ENCODE measurements at places on chromosomes 1 and 21.

DNA sequence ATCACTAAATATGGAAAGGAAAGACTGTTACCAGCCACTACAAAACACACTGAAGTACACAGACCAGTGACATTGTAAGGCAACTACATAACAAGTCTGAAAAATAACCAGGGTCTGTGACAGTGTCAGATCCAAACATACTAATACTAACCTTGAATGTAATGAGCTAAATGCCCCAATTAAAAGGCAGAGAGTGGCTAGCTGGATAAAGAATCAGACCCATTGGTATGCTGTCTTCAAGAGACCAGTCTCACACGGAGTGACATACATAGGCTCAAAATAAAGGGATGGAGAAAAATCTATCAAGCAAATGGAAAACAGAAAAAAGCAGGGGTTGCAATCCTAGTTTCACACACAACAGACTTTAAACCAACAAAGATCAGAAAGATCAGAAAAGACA is 100.1 kb downstream of the MAGI3 start:
- DNase-seq = no peak

GRCh38 chr1:47906009-47906432 is 91.2 kb downstream of the TRABD2B start:
- no peak for DNase-seq

DNA sequence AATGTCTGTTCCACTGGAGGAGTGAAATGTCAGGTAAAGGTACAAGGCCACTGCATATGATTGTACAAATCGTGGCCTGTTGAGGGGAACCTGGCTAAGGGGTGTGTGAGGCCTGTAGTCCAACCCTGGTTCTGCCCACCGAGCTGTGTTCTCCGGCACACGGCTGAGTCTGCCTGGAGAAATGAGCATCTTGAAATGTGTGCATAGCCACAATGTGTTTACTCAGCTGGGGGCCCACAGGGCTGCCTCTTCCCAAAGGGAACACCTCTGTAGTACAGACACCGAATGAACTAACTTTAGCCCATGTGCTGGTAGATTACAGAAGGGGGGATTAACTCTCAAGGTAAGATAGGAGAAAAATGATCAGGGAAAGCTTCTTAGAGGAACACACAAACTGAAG is 30.2 kb downstream of the AK4 start:
- DNase-seq = no peak

DNA sequence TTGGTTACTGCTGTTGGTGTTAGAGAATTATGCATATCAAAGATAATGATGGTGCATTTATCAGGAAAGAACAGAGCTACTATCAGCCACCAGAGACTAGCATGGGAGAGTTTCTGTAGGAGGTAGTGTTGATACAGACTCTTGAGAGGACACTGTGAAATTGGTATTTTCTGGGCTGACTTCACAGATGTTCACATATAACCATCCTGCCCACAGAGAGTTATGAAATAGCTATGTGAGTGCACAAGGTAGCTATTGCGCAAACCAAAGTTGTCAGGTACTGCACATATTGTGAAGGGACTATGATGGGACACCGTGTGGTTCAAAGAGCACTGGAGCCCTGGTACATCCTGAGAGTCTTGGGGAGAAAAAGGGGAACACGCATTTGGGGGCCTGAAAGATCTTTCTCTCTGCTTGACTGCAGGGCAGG is 1.4 kb upstream of the TLCD4 start:
- no peak for DNase-seq

DNA sequence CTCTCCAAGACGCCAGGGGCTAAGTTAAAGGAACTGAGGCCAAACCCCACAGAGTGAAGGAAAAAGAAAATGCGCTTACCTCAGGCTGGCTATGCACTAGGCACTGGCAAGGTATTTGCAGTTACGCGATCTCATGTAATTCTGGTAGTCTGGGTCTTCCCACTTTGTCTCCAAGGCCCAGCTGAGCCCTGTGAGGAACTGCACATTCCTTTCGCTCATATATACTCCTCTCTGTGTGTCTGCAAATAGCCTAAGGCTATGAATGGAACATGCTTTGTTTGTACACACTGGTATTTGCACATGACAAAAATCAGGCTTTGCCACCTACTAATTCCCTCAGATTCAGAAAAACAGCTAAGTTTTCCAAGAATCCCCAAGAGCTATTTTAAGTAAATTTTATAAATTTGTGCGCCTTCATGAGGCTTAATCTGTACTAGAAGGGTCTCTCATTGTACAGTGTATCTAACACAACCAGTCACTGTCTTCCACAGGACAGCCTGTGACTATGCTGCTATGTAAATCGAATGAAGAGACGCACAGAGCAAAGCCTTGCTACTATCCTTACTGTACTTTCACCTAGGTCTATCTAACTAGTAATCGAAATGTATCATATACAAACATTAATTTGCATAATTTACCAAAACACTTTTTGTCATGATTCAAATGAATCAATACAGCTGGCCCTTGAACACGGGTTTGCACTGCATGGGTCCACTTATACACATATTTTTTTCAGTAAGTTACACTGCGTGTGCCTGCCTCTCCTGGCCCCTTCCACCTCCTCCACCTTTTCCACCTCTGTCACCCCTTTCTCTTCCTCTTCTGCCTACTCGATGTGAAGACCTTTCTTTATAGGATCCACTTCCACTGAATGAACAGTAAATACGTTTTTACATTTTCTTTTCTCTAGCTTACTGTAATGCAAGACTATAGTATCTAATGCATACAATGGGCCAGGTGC is 87.0 kb downstream of the SIPA1L2 start:
- no peak for DNase-seq

DNA sequence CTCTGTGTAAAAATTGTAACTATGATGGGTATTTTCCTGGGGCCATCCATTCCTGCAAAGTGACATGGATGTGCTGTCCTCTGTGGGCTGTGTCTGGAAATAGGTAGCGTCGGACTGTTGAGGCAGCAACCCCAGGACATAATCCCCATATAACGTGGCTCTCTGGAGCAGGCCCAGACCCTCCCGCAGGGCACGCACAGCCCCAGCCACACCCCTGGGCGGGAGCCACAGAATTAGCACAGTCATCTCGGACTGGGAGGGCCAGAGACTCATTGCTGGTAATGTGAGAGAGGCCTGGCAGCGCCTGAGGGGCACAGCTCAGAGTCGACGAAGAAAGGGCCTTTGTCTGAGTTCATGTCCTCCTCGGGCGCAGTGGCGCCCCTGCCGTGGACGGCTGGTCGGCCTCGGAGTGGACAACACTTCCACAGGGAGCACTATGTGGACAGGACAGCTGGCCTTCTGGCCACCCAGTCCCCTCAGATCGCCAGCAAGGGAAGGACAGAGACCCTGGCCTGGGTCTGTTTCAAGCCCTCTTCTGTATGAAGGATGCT is 20.1 kb downstream of the SIM2 start:
- DNase-seq = no peak

GRCh38 chr1:47782414-47783166 is 214.6 kb downstream of the TRABD2B start:
- no peak for DNase-seq

DNA sequence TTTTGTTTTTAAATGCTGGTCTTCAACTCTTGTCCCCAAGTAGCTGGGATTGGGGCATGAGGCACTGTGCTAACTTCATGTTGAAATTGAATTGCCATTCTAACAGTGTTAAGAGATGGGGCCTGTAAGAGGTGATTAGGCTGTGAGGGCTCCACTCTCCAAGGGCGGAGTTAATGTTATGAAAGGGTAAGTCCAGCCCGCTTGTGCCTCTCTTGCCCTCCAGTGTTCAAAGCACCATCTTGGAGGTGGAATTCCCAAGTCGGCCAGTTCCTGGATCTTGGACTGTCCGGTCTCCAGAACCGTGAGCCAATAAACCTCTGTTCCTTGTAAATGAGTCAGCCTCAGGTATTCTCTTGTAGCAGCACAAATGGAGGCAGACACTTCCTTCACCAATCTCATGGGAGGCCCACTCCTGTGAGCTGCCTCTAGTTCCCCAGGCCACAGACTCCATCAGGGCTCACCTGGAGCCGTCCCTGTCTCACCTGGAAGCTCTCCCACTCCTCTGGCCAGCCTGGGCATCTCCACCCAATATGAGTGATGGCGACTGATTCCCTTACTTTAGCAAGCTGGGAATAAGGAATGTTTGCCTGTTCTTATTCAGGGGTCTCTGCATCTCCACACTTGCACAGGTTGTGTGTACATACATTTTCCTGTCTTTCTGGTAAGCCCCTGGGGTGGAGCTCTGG is 15.5 kb downstream of the IBA57 start:
- DNase-seq = no peak
